NCI-H1694 treated with DMSO at 0.1 percent for 48 hours (cell line): ENCODE measurements at places on chromosomes 7 and 10.
A peak's percentile ranks its signal among the peaks of the same experiment; 100 is the strongest.

- peak; percentile 84 for DNase-seq
These were observed 104.9 kb downstream of the XRCC2 start for GRCh38 chr7:152571068-152571467.

- peak; percentile 75 for DNase-seq
These were observed 93.0 kb downstream of the EBF3 start for GRCh38 chr10:129870961-129871621.

DNA sequence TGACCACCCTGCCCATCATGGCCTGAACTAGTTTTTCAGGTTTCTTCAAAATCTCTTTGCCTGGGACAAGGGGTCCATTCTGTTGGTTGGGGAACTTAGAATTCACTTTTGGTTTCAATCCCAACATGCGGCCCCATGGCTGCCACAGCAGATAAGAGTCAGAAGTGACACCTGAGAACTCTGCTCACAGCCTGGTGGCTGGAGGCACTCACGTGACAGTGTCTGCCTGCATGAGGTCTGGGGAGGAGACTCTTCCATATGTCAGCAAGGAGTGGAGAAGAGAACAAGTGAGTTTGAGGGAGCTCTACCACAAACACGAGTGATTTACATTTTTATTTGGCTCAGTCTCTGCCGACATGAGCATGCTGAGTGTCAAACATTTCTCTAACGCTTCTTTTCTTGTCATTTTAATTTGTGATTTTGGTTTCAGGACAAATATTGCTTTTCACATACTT is 370.4 kb downstream of the TNS3 start:
- no peak for DNase-seq

GRCh38 chr10:61892961-61893360 is 8.5 kb upstream of the ARID5B start:
- DNase-seq: no peak

- DNase-seq: no peak
These were observed 94.6 kb upstream of the FAM180A start for GRCh38 chr7:135843214-135843613.

DNA sequence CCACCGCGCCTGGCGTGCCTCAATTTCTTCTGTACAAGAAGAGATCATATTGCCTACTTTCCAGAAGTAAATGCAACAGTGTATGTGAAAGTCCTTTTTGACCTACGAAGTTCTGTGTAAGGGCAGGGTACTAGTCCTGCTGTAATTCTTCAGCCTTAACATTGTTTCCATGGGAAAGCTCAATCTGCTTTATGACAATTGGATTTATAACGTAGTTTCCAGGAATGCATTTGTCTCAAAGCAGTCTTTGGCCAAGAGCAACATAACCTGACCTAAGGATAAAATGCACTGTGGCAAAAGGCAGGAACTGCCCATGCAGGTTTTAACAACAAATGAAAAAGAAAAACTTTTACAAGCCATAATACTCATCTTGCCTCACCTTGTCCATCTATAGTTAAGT is 108.1 kb upstream of the PODXL start:
- no peak for DNase-seq

- no peak for DNase-seq
These were observed 8.2 kb downstream of the MYOF start for GRCh38 chr10:93473804-93474472.

GRCh38 chr7:11274074-11274473 is 300.4 kb downstream of the PHF14 start:
- DNase-seq: no peak

GRCh38 chr10:83724471-83725241 is 414.7 kb upstream of the GHITM start:
- no peak for DNase-seq

GRCh38 chr10:101226491-101227428 is 2.5 kb downstream of the LBX1 start:
- DNase-seq: no peak

GRCh38 chr10:101817337-101818118 is 716 bp downstream of the OGA start:
- no peak for DNase-seq

DNA sequence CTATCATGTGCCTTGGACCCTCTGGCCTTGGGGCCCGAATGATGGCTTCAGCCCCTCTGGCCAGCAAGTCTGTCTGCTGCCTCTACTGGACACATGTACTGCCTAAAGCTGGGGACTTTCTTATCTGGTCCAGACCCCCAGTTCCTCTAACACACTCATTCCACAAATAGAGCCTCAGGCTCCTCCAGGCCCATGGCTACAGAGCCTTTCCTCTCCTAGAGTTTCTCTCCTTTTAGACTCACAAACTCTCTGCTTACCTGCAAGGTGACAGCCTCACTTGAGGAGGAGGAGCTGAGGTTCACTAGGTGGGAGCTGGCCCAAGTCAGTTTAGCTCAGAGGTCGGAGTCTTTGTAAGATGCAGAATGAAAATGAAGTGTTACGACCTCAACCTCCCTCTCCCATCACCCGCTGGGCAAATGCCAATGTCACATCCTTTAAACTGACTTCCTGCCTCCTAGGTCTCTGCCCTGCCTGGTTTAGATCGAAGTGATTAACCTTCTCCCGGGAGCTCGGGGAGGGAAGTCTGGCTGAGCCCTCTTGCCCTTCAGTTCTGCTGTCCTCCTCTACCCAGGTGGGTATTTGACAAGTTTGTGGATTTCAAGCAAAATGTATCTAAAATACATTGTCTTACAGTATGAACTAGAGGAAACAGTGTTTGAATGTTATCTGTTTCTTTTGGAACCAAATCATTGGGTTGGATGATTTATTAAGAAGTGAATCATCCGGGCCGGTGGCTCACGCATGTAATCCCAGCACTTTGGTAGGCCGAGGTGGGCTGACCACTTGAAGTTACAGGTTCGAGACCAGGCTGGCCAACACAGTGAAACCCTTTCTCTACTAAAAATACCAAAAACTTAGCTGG is 71.9 kb upstream of the TNS3 start:
- no peak for DNase-seq

GRCh38 chr7:8480527-8480926 is 47.1 kb downstream of the NXPH1 start:
- DNase-seq: no peak

DNA sequence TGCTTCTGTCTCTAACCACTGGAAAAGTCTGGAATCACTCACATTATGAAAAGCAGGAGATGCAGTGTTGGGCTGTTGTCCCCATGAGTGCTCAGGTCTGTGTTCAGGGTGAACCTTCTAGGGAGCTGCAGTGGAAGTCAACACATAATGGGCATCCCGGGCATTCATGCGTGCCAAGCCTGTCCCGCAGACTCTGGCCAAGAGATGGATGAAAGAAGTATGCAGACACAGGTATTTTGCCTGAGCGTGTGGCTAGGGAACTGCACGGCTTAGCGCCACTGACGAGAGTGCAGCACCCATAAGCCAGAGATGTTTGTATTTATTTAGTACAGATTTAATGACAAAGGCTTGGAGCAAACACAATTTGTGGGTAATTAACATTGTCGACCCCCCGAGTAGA is 84.7 kb downstream of the GPR26 start:
- DNase-seq: no peak

DNA sequence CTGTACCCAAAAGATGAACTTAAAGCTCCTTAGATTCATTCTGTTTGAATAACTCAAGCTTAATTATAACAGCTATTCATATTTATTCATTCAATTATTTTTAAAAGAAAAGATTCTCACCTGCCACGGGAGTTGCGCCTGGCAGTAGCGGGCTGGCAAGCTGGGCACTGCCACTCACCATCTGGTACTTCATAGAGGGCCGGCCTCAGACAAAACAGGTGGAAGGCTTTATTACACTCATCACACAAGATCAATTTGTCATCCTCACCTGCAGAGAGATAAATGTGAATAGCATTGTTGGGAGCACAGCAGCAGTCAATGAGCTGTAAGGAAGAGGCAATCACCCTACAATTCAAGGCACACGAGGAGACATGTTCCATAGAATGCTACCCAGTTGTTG is 15.8 kb downstream of the FZD9 start:
- no peak for DNase-seq

- no peak for DNase-seq
These were observed 123.7 kb downstream of the VIPR2 start for GRCh38 chr7:159020987-159021386.

DNA sequence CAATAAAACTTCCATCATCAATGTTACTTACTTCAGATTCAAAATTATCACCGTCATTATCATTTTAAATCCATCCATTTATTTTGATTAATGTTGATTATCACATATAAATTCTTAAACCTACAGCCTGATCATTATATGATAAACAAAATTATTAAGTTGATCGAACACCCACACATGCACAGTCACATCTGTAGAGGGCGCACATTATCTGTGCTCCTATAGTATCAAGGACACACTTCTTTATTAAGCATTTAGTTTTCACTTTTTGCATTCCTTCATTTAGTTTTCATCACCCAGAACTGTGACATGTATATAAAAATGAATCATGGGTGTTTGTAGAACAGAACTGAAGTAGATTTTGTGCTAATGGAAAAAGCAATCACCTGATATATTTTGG is 26.2 kb upstream of the ZNF716 start:
- DNase-seq: no peak

DNA sequence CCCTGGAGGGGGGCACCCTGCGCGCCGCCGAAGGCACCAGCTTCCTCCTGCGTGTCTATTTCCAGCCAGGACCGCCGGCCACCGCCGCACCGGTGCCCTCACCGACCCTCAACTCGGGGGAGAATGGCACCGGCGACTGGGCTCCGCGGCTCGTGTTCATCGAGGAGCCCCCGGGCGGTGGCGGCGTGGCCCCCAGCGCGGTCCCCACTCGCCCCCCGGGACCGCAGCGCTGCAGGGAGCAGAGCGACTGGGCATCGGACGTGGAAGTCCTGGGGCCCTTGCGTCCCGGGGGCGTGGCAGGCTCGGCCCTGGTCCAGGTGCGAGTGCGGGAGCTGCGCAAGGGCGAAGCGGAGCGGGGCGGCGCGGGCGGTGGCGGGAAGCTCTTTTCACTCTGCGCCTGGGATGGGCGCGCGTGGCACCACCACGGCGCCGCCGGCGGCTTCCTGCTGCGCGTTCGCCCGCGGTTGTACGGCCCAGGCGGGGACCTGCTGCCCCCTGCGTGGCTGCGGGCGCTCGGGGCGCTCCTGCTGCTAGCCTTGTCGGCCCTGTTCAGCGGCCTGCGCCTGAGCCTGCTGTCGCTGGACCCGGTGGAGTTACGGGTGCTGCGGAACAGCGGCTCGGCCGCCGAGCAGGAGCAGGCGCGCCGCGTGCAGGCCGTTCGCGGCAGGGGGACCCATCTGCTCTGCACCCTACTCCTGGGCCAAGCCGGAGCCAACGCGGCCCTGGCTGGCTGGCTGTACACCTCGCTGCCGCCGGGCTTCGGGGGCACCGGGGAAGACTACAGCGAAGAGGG is 594 bp downstream of the CNNM1 start:
- DNase-seq: peak; percentile 27

- DNase-seq: no peak
These were observed 48.1 kb downstream of the TLL2 start for GRCh38 chr10:96465599-96465998.

DNA sequence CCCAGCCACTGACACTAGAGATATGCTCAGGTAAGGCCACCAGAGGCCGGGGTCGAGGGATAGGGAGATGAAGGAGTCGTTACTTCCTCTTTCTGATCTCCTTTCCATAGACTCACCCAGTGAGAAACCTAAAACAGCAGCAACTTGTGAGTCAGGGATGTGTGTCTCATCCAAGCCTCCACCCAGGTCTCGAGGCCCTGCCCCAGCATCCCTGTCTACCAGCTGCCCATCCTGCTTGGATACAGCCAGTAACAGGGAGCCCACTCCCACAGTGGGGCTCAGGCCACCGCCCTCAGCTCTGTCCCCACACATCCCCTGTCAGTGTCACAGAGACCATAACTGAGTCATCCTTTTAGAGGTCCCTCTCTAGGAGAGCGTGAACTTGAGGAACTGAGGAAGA is 49.6 kb upstream of the CHST15 start:
- DNase-seq: no peak

DNA sequence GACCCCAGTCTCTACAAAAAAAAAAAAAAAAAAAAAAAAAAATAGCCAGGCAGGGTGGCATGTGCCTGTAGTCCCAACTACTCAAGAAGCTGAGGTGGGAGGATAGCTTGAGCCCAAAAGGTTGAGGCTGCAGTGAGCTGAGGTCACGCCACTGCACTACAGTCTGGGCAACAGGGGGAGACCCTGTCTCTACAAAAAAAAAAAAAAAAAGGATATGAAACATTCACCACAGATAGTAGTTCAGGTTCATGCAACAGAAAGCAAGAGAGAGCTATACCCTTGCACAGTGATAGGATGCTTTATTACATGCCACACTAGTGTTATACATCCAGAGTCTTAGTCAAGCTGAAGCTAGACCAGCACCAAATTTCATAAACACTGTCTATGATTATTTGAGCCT is 148.4 kb upstream of the KAT6B start:
- DNase-seq: no peak

GRCh38 chr10:14123139-14123538 is 207.6 kb downstream of the FRMD4A start:
- DNase-seq: no peak

DNA sequence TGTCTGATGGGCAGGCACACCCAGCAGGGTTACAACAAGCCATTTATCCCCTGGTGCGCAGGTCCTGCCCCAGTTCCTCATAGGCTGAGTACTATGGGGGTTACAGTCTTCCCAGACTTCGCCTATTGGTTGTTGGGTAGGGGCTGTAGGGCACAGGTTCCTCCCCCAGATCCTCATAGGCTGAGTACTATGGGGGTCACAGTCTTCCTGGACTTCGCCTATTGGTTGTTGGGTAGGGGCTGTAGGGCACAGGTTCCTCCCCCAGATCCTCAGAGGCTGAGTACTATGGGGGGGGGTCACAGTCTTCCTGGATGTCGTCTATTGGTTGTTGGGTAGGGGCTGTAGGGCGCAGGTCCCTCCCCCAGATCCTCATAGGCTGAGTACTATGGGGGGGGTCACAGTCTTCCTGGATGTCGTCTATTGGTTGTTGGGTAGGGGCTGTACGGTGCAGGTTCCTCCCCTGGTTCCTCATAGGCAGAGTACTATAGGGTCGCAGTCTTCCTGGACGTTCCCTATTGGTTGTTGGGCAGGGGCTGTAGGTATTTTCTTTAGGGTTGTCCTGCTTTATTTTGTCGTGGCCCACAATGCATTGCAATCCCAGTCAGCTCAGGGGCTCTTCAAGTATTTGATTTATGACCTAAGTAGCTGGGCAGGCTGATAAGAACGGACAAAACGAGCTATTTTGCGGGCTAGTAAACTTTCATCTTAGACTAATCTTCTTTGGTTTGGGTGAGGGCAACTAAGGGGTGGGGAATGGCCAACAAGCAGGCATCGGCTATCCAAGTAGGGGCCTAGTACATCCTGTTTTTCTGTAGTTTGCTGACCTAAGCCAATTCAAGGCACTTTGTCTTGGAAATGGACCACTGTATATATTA is 3.4 kb downstream of the LRRC27 start:
- DNase-seq: no peak
